ENCODE measurements at places on chromosomes 2 and 18.

GRCh38 chr18:47799376-47799775 is 131.1 kb downstream of the SMAD2 start:
- no peak for DNase-seq

DNA sequence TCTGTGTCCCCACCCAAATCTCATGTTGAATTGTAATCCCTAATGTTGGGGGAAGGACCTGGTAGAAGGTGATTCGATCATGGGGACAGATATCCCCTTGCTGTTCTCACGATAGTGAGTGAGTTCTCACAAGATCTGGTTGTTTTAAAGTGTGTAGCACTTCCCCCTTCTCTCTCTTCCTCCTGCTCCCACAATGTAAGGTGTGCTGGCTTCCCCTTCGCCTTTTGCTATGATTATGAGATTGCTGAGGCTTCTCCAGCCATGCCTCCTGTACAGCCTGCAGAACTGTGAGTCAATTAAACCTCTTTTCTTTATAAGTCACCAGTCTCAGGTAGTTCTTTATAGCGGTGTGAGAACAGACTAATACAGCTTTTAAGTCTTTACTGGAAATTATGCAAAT is 193.3 kb upstream of the RBBP8 start:
- DNase-seq: no peak

- no peak for DNase-seq
Observed at GRCh38 chr2:10350761-10351160, 48.1 kb downstream of the HPCAL1 start.

DNA sequence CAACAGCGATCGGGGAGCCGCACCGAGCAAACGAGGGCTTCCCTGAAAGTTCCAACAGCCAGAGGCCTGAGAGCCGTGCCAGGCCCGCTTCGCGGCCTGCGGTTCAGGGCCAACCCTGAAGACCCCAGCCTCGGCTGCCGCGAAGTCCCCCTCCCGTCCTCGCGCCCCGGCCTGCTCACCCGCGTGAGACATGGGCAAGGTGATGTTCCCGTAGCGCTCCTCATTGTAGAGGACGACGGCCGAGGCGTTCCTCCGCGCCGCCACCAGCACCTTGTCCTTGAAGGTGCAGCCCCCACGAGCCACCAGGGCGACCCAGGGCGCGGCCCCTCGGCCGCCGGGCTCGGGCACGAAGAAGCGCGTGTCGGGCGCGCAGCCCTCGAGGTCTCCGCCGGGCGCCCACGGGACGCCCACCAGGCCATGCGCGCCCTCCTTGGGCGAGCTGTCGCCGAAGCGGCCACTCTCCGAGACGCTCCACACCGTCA is 510 bp downstream of the RNF149 start:
- DNase-seq: peak; percentile 60

DNA sequence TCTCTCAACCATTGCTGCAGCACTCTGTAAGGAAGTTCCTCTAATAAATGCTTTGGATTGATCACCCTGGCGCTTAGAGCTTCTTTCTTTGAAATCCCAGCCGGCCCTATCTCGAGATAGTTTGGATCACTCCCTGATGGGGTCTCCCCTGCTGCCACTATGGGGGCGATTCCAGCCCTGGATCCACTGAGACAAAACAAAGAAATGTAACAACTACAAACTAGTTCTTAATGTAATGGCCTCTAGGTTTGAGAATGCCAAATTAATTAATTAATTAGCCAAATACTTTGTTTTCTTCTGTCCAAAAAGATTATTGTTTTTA is 15.2 kb downstream of the SRSF7 start:
- no peak for DNase-seq

GRCh38 chr18:79010802-79011201 is 31.2 kb downstream of the SALL3 start:
- DNase-seq: no peak

Data from activated CD8-positive, alpha-beta memory T cell treated with anti-CD3 and anti-CD28 coated beads, Interleukin-2, amount 10 ng/mL, durations not matched to agents 7 days and 5 days (primary cell).